ENCODE measurements at places on chromosomes 6 and 20. TPM values are rescaled to one million over a fixed set of nuclear protein-coding genes. Genes with fewer than 3 reads are reported as not detected.

TSHZ2 gene
- 14.2 TPM for polyA plus RNA-seq

- DNase-seq = no peak
Observed at GRCh38 chr20:10917826-10918225, 244.0 kb upstream of the JAG1 start.

- no peak for DNase-seq
Observed at GRCh38 chr6:134002821-134003220, 49.6 kb downstream of the SLC2A12 start.

GRCh38 chr6:129895692-129896091, 34.6 kb upstream of the TMEM244 start:
- DNase-seq = no peak

GRCh38 chr6:16839631-16840179, 78.4 kb upstream of the ATXN1 start:
- DNase-seq = no peak

- no peak for DNase-seq
Observed at GRCh38 chr20:32484225-32484957, 100.7 kb downstream of the NOL4L start.

Data from right renal pelvis (tissue), 4 donors.